Stimulated activated CD4-positive, alpha-beta T cell treated with anti-CD3 and anti-CD28 coated beads, Interleukin-12 subunit alpha, Interleukin-12 subunit beta, amount 100 ng/mL, for 24 hours (primary cell): ENCODE measurements at places on chromosomes 1 and 21.

GRCh38 chr1:207893737-207894582, 17.0 kb downstream of the CD34 start:
- DNase-seq, result no peak

DNA sequence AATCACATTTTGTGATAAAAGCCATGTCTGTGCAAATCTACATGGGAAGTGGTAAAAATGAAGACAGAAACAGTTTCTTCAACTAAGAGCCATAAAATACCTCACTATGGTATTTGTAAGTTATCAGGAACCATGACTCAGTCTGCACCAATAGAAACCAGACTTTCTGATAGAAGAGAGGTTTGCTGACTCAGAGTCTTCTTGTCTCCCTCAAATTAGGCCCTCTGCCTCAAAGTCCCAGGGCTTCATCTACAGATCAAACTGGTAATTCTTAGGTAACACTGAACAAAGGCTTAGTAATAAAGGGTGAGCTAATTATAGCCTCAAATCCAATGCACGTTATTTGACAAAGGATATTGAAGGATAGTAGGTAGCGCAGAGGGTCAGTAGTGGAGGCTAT, 30.9 kb upstream of the SSX2IP start:
- no peak for DNase-seq

GRCh38 chr21:34035619-34036354, 37.6 kb upstream of the MRPS6 start:
- no peak for DNase-seq

DNA sequence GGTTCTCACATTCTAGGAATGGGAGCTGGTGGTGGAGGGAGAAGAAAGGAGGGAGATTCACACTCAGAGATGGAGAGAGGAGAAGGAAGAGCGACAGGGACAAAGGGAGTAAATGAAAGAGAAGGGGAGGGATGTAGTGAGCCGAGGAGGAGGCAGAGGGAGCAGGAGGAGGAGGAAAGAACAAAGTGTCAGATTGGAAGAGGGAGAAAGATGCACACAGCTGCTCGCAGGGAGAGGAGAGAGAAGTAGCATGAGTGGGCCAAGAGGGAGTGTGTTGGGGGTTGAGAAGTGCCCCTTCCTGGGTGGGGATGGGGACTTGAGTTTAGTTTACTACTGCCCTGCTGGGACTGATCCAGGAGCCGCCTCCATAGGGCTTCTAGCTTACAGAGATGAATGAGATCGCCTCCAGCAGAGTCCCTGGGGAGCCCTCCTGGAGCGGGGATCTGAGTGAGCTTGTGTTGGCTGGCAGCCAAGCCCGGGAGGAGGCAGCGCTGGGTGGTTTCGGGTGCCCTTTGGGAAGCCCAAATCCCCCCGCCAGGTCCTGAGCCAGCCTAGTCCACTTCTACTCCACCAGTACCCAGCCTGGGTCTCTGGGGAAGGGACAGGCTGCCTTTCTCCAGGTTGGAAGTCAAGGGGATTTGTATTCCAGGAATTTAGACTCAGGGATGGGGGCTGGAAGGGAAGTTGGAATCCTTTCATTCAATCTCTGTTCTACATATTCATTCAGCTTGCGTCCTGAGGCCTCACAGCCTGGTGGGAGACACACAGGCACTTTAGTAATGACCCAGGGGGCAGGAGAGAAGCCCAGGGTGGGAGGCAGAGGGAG, 20.9 kb downstream of the PTPRU start:
- no peak for DNase-seq

- DNase-seq, result no peak
Measured at GRCh38 chr1:155272466-155273342, 600 bp downstream of the CLK2 start.

DNA sequence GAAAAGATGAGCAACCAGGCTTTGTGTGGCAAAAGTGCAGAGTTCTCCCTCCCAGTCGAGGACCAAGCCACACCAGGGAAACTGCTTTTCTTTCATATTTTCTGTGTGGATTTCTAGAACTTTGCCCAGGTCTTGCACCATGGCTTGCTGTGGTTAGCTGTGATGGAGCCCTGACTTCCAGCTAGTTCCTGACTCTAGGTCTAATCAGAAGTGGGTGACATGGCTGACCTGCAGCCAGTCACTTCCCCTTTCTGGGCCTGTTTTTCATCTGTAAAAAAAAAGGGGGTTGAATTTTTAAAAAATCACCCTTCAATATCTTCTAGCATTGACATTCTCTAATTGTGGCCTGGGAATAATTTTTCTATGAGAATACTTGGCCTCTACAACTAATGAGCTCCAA, 491.2 kb upstream of the USP24 start:
- DNase-seq, result no peak

DNA sequence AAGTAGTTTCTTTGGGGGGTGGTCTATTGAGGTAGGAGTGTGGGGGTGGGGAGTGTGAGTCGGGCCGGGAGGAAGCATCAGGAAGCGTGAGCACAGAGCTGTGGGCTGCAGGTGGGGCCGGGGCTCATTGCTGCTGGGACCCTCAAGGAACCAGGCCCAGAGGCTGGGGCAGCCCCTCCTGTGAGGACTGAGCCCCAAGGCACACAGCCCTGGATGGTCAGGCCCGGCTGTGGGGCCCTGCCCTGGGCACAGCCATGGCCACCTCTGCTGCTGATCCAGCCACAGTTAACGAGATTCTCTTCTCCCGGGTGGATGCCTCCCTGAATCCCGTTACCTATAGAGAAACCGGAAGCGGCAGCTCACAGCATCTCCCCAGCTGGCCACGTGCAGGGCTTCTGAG, 22.9 kb upstream of the SUMO3 start:
- no peak for DNase-seq

DNA sequence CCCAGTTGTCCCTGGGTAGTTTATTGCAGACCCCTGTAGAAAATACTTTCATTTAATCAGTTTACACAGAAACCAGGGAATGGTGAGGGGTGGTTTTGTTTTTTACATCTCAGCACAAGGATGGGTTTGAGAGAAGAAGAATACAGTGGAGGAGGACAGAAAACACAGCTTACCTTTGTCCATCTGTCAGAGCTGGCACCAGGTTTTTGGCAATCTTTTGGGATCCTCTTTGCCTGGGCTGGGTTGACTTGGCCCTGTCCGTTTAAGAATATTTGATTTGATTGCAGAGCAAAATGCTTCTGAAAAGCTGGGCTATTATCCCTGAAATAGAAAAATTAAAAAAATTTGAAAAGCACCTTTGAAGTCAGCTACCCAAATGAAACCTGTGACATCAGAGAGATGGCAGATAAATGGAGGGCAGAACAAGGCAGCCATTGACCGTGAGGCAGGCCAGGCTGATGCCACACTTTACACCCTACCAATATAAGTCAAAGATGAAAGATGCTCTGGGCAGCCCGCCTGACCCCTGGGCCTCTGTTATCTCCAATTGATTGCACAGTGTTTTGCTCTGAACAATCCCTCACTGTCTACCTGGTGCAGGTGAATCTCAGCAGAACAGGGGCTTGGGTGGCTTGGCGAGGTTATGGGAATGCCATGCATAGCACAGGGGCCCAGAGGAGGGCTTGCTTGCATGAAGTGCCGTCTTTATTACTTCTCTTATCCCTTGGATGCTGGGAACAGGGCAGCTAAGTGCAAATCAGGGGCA, 218.8 kb downstream of the LMX1A start:
- no peak for DNase-seq

DNA sequence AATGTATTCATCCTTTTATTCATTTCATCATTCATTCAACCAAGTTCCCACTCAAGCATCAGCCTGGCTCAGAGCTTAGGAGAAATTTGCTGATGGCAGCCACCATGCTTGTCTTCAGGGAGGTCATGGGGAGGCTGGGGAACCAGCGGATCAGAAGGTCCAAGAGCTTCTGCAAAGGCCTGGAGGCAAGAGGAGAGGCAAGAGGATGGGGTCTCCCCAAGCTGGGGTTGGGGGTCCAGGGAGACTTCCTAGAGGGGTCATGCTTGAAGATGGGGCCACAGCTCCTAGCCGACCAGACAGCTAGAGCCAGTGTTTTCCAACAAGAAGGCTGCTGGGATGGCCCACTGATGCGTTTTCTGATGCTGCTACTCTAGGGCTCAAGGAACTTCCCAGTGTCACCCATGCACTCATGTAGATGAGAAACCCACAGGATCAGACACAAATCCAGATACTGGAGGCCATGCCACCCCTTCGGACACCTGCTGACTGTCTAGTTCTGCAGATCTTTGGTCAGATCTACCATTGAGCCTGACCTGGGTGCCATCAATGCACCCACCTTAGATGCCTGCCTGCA, 315.2 kb downstream of the AJAP1 start:
- no peak for DNase-seq

DNA sequence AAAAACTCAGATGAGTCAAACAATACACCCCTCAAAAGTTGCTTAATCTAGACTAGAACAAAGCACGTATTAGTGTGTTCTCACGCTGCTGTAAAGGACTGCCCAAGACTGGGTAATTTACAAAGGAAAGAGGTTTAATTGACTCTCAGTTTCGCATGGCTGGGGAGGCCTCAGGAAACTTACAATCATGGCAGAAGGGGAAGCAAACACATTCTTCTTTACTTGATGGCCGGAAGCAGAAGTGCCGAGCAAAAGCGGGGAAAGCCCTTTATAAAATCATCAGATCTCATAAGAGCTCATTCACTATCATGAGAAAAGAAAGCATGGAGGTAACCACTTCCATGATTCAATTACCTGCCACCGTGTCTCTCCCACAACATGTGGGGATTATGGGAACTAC, 10.1 kb downstream of the JAM2 start:
- DNase-seq, result no peak

DNA sequence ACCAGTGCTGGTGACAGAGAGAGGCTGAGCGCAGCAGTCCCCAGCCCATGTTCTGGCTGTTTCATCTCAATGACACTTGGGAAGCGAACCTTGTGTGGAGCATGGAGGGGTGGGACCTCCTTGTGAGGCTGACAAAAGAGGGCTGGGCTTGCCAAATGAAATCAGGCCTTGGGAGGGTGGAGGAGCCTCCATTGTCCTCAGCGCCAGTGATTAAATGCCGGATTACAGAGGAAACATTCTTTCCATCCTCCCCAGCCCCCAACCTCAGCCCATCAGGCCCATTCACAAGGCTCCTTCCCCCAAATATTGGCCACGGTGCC, 63.3 kb upstream of the PAXBP1 start:
- DNase-seq, result no peak

GRCh38 chr1:236144446-236145150, 2.3 kb downstream of the GPR137B start:
- no peak for DNase-seq

GRCh38 chr1:205849619-205850355, at the start of gene PM20D1:
Gene PM20D1, minus strand, starts transcription at chr1:205850132. Its CDS starts 60 bp downstream, at chr1:205850072.
- DNase-seq, result peak; percentile 61

DNA sequence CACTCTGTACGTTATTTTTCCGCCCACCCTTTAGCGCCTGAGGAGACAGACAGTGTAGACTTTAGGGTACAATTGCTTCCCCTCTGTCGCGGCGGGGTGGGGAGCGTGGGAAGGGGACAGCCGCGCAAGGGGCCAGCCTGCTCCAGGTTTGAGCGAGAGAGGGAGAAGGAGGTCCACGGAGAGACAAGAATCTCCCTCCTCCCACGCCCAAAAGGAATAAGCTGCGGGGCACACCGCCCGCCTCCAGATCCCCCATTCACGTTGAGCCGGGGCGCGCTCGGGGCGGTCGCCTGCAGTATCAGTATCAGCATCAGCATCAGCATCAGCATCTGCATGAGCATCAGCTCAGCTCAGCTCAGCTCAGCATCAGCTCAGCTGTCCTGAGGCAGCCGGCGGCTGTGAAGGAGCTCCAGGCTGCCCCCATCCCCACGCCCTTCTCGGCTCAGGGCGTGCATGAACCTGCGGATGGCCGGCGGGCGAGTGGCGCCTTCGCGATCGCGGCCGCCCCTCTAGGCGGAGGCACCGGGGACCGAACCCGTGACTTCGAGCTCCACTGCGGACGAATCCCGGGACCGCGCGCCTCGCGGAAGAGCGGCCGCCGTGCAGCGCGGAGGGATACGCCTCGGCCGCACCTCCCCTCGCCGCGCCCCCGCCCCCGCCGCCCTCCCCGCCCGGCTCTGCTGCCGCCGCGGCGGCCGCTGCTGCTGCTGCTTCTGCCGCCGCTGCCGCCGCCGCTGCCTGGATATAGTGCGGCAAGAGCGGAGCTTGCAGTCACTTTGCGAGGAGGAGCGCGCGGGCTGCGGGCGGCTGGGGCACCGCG, at the start of gene NCAM2:
Gene NCAM2, plus strand, starts transcription at position 774 of the 820 bp plus-strand sequence.
- DNase-seq, result peak; percentile 33

DNA sequence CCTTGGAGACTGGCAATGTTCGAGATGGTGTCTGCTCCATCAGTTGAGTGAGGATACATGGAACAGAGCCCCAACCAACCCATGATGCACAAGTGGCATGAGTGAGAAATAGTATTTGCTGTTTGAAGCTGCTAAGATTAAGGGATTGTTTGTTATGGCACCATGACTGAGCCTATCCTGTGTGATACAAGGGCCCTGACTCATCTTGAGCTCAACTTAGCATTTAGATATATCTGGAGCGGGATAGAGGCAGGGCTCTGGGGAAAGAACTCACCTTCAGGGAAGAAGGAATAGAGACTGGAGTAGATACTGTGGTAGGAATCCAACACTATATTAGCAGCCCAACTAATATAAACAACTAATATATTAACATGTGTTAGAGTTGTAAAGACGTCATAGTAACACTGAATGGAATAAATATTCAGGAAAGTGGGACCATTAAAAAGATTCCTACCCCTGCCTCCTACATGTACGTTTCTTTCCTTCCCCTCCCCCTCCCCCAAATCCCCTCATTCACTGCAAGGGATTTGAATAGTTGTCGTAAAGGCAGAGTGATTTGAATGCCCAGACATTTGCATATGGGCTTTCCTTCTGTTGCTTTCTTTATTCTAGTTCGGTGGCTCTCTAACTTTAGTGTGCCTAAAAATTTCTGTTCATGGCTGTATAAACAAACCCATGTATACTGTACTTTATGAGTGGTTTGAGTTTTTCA, 106.6 kb upstream of the POU3F1 start:
- DNase-seq, result no peak

DNA sequence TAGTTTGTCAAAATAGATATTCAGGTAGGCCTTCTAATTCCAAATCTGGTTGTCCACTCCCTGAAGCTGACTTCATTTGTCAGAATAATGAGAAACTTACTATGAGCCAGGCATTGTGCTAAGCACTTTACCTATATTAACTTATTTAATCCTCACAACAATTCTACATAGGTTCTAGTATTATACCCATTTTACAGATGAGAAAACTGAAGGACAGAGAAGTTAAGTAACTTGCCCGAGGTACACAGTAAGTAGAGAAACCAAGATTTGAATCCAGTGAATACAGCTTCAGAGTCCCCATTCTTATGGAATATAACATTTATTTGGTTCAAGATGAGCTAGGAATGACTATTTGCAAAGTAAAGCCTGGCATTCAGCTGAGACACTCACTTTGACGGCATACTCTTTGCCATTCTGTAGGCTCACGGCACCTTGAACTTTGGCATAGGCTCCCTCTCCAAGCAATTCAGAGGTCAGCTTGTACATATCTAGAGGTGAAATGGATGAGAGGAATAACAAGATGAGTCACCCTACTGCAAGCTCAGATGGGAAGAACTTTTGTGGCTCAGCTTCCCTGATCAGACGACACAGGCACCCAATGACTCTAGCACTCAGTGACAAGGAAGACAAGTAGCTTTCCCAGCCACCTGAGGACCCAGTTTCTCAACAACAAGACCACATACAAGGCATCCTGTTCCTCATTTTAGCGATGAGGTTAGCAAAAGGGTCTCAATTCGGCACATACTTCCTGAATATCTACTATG, 23.7 kb downstream of the MKNK1 start:
- DNase-seq, result no peak
